Fibroblast of the aortic adventitia (primary cell): ENCODE measurements at places on chromosomes 1 and 21. TPM values are rescaled to one million over a fixed set of nuclear protein-coding genes. Genes with fewer than 3 reads are reported as not detected.

- DNase-seq, result no peak
Measured at GRCh38 chr1:161381707-161382106, 14.0 kb upstream of the CFAP126 start.

GRCh38 chr1:67575861-67576260 lies 109.1 kb upstream of the GADD45A start:
- DNase-seq, result peak; percentile 90

The DMBX1 gene
- total RNA-seq, result not detected in 2 replicates

- DNase-seq, result no peak
Measured at GRCh38 chr1:102120910-102121309, 124.2 kb upstream of the OLFM3 start.

- no peak for DNase-seq
Measured at GRCh38 chr1:7760245-7760644, 10.9 kb upstream of the VAMP3 start.

- DNase-seq, result peak; percentile 56
Measured at GRCh38 chr1:67685558-67686266, 711 bp downstream of the GADD45A start.

DNA sequence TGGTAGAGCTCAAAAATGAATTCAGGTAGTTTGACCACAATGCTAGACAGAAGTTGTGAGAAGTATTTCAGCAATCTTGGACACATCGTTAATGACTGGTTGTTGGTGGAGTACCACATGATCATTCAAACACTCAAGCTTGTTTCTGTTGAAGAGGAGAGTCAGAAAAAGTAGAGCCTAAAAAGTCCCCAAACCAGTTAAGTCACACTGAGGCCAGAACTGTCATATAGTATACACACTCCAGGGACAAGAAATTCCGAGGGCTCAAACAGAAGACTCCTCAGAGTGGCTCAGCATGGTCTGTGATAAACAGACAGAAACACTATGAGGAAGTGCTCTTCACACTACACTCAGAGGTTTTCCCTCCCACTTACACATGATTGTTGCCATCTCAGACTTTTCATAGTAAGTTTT lies 5.8 kb downstream of the TRIM33 start:
- DNase-seq, result no peak

DNA sequence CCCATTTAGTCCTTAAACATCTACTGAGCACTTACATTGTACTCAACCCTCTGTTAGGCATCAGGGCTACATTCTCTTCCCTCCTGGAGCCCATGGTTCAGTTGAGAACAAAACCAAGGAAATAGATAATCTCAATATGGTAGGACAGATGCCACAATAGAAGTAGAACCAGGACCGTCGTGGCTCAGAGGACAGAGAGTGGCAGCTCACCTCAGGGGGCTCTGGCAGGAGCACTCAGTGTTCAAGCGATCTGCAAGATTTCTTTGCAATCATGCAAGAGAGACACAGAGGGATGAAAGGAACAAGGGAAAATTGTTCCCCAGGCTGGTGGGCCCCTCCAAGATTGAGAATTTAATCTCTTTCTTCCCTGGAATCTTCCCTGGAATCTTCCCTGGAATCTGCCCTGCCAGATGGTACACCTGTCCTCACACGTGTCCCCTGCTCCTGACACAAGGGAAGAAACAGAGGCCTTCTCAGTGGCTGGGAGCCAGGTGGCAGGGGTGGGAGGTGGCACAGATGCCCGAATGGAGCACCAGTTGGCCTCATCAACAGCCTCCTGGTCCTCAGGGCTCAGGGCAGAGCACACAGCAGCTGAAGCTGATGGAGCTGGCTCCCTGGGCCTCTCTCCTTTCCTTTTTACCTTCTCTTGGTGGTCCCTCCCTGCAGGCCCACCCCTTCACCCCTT lies 135.4 kb downstream of the PLXNA2 start:
- no peak for DNase-seq

The C1orf53 gene
- 0.98 and 4.5 TPM in 2 replicates for total RNA-seq

DNA sequence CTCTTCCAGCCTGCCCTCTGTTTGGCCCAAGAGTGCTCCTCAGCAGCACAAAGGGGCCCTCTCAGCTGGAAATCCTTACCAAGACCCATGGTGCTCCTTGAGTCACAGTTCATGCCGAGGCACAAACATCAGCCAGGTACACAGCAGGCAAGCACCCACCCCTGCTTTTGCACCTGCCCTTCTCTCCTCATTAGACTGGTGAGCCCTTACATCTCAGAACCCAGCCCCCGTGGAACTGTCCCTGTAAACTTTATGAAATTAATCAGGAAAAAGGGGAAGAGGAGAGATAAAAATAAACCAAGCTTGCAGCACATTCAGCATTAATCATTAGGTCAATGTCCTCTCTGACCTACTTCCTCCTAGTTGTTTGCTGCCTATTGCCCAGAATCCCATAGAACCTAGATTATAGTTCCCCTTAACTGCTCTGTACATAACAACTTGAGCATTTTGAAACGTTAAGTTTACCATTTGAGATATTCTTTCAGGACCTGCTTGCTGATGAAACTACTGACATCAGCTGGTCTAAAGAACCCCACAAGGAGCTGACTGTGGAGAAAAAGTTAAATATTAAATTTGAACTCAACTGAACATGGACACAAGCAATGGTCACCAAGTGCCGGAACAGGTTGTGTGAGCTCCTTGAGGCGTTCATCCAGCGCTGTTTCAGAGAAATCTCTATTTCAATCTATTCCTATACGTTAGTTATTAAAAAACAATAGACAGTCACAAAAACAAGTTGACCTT lies 738.4 kb downstream of the MATN1 start:
- DNase-seq, result no peak

DNA sequence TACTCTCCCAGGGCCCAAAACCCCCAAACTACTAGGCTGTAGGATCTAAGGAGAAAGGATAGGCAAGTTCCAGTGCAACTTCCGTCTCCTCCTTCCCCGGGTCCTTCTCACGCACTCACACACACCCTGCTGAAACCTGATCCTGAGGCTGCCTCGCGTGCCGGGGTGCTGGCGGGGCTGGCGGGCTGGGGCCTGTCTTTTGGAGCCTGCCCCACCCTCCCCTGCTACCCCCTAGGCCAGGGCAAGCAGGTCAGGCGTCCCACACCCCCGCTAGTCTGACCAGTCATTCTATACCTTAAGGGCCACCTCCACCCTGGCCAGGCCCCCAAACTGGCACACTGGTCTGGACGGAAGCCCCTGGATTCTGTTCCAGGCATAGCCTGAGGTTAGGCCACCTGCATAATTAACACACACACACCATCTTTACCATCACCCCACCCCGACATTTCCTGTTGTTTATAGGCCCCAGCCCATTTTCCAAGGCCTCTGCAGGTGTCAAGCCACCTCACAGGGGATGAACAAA lies 48.3 kb upstream of the ARTN start:
- DNase-seq, result no peak

- no peak for DNase-seq
Measured at GRCh38 chr1:60461925-60462595, 388.5 kb upstream of the C1orf87 start.

- no peak for DNase-seq
Measured at GRCh38 chr1:93668121-93668520, 13.5 kb downstream of the BCAR3 start.

DNA sequence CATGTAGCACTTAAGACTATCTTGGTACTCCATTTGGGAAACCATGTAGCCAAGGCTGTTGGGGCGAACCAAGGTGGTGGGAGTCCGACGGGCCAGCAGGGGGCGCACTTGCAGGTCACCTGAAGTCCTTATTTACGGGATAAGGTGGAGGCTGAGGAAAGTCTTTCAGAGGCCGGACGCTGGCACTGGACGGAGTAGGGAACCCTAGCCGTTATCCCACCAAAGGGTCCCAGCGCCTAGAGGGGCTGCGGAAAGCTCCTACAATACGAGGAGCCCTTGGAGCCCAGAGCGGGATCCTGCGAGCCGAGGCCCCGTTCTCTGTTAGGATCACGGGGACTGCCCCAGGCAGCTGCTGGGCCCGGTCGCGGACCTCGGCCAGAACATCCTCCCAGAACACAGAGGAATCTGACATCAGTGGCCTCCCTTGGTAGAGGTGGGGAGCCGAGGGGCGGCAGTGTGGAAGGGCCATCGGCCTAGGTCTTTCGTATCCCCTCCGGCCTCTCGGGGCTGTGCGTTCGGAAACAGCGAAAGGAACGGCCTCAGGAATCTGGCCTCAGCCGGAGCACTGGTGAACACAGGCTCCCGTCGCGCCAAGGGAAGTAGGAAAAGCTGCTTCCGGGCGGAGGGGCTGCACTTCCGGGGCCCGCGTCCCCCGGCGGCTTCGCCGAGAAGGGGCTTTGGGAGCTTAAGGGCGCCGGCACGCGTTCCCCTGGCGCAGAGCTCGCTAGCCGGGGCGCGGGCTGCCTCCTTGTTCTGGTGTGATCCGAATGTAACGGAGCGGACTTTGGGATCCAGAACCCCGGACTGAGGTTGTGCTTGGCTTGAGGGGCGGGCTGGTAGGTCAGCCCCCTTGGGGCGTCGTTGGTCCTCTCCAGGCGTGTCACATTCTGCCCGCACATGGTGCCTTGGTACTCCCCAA lies 29.9 kb upstream of the RPTN start:
- peak; percentile 78 for DNase-seq

The FCGR3B gene
- total RNA-seq, result not detected in 2 replicates

The NBPF3 gene
- 13.6 and 18.2 TPM in 2 replicates for total RNA-seq

The MPZ gene
- total RNA-seq, result 0.09 and 1.2 TPM in 2 replicates

DNA sequence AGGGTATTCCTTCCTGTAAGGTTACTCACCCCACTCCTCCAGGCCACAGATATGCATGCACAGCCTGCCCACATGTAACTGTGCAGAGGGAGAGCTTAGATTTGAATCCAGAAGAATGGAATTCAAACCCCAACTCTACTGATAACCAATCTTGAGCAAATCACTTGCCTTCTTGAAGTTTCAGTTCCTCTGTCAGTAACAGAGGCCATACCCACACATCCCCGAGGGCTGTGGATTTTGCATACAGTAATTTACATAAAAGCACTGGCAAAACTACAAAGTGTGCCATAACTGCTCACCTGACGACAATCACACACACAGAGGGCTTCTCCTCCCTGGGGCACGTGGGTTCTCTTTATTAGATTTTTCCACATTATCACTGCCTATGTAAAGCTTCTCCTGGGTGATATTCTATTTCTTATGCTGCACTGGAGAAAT lies 18.6 kb downstream of the CD247 start:
- no peak for DNase-seq

- DNase-seq, result no peak
Measured at GRCh38 chr1:201525193-201525778, 13.6 kb upstream of the NAV1 start.

DNA sequence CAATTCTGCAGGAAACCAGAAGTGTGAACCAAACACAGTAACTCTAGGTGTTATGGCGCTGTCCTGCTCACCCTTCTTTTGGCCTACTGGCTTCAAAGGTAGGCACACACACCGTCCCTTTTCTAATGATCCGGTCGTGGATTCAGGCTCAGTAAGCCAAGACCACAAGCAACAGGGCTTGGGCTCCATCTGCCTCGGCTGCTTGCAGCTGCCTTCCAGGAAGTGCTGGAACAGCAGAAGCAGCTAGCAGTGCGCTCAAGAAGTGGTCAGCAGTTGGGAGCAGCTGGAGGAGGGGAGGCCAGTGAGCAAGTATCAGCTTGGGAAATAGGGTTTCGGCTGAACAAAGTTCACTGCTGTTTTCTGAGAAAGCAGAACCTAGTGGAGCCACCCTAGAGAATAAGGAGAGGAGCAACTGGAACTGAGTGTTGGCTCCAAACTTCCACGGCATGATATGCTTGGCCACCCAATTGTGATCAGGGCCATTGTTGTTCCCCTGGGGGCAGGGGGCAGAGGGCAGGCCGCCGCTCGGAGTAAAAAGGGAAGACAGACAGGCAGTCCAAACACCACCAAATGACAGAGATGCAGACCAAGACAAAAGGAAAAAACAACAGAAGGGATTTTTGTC lies 173.4 kb downstream of the TOMM20 start:
- peak; percentile 69 for DNase-seq

- DNase-seq, result no peak
Measured at GRCh38 chr1:46150085-46150484, 17.7 kb upstream of the PIK3R3 start.

The BSND gene
- total RNA-seq, result not detected in 2 replicates

The KCNE2 gene
- total RNA-seq, result not detected in 2 replicates

- peak; percentile 93 for DNase-seq
Measured at GRCh38 chr1:209743145-209743482, 12.7 kb upstream of the TRAF3IP3 start.

The CCDC24 gene
- total RNA-seq, result 2.6 TPM in 2 replicates

DNA sequence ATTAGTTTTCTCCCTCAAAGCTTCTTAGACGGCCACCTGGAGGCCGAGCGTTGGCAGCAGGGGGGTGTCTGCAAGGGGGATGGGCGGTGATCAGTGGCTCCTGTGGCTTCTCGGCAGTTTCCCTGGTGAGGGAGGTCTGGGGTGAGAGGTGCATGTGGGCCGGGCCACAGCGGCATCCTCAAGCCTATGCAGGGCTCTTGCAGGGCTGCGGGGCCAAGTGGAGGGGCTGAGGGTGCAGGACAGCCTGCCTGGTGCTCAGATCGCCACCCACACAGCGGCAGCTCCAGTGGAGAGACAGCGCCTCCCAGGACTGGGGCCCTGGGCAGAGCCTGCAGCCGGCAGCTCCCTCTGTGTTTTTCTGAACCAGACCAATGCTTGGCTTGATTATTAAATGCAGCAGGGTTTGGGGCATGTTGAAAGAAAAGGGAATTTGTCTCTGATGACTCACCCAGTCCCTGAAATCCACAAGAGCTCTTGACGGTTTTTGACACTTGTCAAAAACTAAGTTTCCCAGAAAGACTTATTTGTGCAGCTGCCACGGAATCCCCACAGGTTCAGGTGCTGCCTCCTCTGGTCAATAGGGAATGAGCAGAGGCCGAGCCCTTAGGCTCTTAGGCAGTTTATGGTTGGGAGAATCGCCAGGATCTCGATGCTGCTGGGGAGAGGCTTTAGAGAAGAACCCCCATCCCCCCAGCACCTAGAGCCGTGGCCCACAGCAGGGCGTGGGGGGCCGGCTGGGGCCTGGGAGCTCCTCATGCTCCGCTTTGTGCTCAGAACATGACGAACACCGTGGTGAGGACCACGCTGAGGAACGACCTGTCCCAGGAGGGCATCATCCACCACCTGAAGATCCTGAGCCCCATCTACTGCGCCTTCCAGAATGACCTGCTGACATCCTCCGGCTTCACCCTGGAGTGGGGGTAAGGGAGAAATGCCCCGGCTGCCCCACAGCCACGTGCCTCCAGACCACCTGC lies 54.7 kb downstream of the UMODL1 start:
- peak; percentile 33 for DNase-seq

The REN gene
- total RNA-seq, result not detected in 2 replicates

The CDC7 gene
- 3.8 and 15.5 TPM in 2 replicates for total RNA-seq

The SLC6A9 gene
- 6.8 and 25.9 TPM in 2 replicates for total RNA-seq

DNA sequence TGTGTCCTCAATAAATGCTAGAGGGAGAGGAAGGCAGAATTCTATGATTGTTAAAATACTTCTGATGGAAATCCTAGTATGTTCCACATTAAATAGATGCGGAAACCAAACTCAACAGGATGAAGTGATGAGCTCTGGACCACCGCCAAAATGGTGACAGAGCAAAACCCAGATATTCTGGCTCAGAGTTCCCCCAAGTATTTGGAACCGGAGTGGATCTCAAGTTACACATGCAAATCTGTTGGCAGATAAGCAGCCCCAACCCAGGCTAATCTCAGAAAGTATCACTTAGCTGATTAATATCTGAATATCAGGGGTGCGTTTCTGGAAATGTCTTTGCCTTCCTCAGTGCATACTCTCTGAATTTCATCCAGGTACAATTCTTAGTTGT lies 17.4 kb upstream of the GRHL3 start:
- DNase-seq, result peak; percentile 44

The HRNR gene
- total RNA-seq, result not detected in 2 replicates

GRCh38 chr21:36485476-36485875 lies 5.6 kb upstream of the CLDN14 start:
- DNase-seq, result no peak
